ENCODE measurements at places on chromosomes 11 and 22. TPM values are rescaled to one million over a fixed set of nuclear protein-coding genes. Genes with fewer than 3 reads are reported as not detected.

TMPRSS13 gene
- total RNA-seq: not detected

OSM gene
- total RNA-seq: 8.3 TPM

POTEH gene
- not detected for total RNA-seq

MAPK8IP2 gene
- total RNA-seq: 3.0 TPM

CDHR5 gene
- not detected for total RNA-seq

ALG9 gene
- 20.3 TPM for total RNA-seq

DNA sequence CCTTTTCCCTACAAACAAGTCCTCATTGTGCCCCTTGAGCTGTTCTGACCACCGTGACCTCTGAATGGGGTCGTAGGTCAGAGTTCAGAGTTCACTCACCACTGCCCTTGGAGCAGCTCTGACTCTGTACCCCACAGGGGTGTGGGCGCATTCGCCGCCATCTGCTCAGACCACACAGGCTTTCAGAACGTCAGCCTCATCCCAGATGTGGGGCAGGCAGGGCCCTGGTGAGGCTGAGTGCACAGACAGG lies 14.8 kb upstream of the MUC5B start:
- DNase-seq: no peak

DNA sequence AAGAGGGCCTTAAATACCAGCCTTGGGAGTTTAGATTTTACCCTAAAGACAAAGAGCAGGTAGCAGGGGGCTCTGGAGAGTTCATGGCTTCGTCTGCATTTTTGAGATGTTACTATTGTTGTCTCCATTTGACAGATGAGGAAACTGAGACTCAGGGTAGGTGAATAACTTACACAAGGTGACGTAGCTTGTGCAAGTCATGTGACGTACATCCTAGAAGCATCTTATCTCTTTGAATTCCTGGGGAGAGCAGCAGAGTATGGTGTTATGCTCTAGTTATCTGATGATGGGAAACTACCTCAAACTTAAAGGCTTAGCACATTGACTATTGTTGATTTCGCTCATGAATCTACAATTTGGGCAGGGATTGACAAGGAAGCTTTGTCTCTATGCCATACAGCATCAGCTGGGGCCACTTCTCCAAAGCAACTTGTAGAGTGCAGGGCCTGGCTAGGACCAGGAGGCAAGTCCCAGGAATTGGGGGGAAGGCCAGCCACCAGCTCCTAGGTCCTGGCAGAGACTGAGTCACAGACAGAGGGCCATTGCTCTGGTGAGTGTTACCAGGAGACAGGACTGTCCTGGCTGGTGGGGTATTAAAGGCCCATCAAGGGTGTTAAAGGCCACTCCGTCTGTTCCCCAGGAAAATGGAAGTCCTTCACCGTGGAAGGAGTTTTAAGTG lies 52.1 kb upstream of the TSKU start:
- no peak for DNase-seq

GRCh38 chr11:63834535-63835157 lies 4.3 kb upstream of the MARK2 start:
- no peak for DNase-seq

DNA sequence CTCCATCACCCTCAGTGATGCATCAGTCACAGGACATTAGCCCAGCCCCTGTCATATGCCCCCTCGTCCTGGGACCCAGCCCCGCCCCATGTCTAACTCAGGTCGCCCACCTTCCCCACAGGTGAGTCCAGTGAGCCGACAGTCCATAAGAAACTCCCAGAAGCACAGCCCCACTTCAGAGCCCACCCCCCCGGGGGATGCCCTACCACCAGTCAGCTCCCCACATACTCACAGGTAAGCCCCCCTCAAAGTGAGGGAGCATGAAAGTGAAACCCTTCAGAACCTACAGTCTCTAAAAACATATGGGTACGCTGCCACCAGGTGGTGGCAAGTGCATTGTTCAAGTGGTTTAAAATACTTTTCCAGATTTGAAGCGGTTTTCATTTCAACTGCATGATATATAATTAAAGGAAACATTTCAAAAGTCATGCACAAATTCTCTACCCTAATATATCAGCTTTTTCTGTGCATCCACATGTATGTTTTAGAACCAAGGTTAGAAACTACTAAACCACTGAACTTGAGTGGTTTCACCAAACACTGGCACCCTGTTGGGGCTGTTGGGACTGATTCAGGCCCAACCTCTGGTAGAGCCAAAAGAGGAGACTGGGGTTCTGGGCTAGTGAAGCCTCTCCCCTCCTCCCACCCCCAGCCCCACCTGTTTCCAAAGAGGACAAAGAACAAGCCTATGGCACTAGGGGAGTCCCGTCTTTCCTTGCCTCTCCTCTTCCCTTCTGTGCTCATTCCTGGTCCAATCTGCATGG lies 17.3 kb downstream of the EPS8L2 start:
- DNase-seq: no peak

DNA sequence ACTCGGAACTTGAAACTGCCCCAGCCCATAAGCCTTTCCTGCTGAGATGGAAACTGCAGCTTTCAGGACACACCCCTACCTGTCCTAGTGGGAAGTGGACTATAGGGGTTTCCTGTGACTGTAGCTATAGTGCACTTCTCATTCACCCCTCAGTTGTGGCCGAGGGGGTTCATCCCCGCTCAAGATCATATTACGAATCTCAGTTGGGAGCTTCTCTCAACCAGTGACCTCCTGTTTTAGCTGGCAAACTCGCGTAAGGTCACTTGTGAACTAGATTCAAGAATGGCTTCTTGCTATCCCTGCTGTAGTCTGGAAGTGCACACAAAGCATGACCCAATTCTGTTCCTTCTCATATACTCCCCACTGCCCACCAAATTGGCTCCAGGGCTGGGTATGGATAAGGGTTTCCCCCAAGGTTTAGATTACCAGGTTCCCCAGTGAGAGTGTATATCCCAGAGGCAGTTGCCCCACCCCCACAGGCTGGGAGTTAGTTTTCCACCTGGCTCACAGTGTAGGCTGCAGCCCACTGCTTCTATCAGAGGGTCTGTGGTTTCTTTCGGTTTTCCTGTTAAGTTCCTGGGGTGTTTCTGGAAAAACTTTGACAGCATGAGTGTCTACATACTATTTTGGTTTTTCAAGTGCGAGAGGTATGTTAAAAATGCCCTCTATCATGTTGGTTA lies 812.9 kb downstream of the JRKL start:
- no peak for DNase-seq

DNA sequence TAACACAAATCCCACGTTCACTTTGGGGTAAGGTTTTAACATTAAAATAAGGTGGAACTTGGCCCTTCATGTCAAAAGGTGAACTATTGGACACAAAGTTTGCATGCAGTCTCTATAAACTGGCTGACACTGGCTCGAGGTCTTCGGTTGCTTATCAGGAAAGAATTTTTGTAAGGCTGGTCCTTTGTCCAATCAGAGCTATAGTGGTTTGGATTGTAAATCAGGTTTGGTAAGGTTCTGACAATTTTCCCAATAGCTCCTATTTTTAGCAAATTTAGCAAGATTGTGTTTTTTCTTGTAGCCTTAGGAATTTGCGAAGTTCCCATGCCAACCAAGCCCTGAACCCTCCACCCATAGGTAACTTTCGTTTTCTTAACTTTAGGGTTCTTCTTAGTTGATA lies 17.6 kb upstream of the MED17 start:
- no peak for DNase-seq

DNA sequence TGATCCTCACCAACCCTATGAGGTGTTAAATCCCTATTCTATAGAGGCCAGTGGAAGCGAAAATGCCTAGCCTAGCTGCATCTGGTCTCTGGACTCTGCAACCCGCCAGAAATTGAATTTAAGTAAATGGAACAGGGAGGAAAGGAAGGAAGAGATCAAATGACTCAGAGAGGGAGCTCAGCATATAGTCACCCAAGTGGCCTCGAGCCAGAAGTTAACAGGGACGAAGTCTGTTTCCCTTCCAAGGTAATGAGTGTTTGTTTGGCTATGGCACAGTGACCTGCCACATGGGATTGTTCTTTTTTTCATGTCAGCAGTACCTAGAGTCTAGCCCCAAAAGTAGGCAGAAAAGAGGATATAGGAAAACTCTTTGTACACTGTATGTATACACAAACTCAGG lies 66.3 kb downstream of the PAK1 start:
- DNase-seq: no peak

DNA sequence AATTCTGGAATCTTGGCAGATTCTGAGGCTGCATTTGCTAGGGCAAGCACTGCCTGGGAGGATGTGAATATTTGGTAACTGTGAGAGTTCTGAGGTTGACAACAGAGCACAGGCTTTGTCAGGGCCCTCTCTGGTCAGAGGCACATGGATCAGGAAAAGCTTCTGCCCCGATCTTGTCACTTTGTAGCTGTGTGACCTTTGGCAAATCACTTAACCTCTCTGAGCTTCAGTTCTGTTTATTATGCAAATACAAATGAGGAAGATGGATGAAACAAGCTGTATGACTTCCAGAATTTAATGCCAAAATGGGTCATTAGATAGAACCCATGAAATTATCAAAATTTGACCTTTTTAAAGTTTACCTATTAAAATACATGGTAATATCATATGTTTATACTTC lies 94.9 kb downstream of the SEZ6L start:
- DNase-seq: no peak

GRCh38 chr11:67301951-67302516 lies 1.3 kb upstream of the SSH3 start:
- no peak for DNase-seq

DNA sequence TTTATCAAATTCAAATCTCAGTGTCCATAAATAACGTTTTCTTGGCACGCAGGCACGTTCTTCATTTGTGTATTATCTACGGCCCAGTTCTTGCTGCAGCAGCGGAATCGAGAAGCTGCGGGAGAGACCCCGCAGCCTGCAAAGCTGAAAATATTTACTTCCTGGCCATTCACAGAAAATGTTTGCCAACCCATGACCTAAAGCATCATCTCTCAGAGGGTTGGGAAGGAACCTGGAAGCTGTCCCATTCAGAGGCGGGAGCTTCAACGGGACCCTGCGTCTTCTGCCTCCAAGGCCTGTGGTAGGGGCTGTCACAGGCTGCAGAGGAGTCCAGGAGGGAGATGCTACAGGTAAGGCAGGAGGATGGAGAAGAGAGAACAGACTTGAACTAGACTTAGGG lies 319.2 kb downstream of the MN1 start:
- no peak for DNase-seq

DNA sequence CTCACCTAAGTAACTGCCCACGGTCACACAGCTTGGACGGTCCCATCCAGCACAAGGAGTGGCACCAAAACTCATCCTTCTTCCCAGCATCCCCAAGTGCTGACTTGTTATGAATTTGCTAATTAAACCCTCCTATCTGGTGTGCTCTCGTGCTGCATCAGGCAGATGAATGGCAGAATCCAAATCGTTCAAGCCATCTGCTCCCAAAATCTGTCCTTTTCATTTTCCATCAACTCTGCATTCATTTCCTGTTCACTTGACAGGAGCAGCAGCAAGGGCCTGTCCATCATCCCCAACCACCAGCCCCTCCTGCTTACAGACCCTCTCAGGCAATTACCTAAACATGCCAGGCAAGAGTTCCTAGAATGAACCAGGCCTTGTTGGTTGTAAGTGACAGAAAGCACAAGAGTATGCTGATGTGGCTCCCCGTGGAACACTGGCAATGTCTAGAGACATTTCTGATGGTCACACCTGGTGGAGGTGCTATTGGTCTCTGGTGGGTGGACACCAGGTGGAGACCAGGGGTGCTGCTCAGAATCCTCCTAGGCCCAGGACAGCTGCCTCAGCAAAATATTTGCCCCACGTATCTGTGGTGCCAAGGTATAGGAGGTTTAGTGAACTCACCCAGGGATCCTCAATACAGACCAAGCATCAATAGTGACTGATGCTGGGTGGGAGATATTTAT lies 832.5 kb downstream of the TBC1D22A start:
- DNase-seq: peak; percentile 50

DNA sequence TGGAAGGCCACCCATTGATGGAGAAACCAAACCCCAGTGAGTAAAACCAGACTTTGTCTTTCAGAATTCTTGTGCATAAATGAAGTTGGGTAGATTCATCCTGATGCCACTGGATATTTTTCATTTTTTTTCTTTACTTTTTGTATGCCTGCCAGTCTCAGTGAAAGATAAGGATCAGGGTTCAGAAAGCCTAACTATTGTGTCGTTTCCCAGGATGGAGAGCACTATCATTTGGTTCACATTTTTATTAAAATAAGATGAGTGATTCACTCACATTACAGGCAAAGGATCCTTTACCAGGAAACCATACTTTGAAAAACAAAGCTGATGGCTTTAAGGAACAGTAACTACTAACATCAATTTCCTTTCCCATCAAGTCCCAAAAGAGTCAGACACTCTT lies 52.0 kb downstream of the ARFGAP2 start:
- DNase-seq: no peak

GRCh38 chr22:24504540-24504939 lies 9.4 kb downstream of the UPB1 start:
- DNase-seq: no peak

DNA sequence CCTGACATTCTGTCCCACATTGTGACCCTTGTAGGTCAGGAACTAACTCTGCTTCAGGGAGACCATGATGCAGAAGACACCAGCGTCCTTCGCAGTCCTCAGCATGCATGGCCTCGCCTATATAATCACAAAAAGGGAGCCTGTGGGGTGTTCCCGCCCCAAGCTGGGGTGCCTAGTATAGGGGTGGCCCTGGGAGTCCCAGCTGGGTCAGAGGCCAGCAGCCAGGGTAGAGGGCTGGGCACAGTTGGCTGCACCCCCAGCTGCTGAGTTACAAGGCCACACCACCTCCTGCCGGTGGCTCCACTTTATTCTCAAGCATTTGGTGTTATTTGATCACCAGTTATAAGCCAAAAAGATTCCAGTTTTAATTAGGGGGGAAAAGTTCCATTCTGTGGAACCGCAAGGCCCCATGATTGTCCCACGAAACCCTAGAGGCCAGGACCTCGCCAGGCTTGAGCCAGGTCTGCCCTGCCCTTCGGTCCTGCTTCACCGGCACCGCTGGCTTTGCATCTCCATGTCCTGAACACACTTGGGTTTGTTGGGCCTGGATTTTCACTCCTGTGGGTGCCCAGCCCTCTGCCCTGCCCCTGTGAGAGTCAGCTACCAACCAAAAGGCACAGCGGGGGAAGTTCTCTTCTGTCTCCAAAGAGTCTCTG lies 15.0 kb upstream of the GNB1L start:
- DNase-seq: no peak

DNA sequence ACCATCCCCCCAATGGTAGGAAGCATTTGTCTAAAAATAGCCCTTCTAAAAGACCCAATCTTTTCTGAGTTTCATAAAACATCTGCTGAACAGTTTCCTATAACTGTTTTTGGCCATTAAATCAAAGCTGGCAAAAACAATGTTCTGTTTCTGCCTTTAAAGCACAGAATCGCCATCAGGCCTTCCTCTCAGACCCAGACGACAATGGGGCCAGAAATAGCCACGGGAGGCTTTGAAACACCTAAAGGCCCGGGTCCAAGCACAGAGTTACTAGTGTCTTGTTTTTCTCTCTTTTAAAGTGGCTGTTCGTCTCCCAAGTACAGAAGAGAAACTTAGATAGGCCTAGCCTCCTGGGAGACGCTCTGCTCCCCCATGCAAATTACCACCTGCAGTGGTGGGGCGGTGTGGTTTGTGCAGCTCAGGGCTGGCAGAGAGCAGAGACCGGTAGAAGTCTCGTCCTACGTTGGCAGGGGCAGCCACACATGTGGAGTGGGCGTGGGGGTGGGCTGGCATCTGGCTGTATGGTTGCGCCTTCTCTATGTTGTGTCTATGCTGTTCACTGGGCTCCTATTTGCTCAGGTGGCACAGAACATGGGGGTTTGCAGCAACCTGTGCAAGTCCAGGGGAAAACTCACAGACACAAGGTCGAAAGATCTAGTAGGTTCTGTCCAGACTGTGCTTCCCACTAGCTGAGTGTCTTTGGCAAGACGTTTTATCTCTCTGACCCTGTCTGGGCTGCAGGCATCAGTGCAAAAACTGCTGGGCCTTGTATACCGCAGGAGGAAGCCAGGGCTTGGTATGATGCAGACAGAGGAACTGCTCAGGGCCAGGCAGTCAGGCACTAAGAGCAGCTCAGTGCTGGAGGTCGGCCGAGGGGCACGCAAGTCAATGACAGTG lies 23.6 kb upstream of the ETS1 start:
- DNase-seq: peak; percentile 87

Data from esophagus muscularis mucosa (tissue), 4 donors.